ENCODE measurements at places on chromosomes 5 and 9.

DNA sequence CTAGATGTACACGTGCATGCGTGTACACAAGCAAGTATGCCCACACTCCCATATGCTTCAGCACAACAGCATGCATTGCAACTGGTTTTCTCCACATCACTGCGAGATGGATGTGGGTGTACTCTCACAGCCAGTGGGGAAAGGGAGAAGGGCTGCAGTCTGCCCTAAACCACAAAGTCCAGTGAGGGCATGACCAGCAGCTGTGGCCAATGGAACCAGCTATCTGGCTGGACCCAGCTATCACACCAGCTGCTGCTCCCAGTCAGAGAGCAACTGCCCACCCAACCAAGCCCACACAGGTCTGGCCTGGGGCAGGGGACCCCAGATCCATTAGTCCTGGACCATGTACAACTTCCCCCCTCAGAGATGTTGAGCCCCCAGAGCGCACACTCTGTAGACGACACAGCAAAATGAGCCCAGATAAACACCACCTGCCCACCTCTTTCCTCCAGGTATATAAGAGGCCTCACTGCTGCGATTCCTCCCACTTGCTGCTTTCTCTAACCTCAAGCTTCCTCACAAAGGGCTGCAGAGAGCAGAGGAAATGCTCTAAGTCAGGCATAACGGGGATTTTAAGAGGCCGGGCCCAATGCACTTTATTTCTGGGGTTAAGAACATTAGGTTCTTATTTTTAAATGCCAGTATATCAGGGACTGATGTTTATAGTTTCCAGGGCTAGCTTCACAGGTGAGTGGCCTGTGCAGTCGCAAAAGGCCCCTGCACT lies 39.0 kb downstream of the SHB start:
- no peak for DNase-seq

DNA sequence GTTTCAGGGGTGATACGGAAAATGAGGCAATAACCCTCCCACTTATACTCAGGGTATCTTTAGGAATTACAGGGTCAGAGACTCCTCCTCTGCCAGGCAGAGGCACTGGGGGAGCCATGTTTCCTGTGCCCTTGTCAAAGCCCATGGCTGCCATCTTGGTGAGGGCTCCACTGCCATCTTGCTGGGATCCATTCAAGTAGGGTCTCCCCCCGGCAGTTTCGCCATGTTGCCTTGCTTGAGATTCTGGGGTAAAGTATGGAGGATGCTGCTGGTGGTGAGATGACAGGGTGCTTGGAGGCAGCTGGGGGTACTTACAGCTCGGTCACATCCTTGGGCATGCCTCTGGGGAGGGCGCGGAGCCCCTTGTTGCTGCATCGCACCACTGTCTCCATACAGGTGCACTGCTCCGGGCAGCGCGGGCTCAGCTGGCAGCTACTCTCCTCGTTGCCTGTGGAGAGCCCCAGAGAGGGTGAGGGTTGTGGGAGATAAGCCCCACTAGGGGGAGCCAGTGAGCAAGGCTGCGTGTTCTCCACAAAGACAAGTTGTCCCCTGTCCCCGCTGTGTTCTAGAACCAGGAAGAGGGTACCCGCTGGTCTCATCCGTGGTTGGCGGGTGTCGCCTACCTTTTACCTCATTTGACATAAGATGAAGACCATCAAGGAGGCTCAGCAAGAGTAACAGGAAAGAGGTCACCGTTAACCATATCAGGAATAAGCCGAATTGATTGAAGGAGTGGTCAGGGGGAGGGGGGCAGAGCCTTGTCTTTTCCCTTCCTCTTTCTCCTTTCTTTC lies 169.0 kb upstream of the PANK3 start:
- DNase-seq, result no peak

DNA sequence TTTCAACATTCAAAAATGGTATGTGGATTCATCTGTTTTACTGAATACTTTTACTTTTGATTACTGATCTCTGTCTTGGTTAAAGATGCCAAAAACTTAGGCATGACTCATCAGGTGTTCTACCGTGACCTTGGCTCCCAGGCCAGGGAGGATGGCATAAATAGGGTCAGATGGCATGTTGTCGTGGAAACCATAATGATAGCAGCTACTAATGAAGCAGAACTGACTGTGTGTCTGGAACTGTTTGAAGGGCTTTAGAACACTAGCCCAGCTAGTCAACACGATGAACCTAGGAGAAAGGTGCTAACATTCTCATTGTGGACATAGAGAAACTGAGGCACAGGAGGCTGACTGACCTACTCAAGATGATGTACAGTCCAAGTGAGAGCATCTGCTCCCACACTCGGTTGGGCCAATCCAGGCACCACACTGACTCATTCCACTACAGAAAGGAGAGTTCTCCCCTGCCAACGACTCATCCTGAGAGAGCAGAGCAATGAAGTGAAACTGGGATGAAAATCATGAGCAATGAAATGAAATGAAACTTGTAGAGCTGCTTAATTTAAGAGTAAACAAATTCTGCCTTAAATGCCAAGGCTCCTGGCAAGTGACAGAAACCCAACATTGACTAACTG lies 116.0 kb downstream of the TENT4A start:
- no peak for DNase-seq

GRCh38 chr9:136372561-136373299 lies 739 bp downstream of the CARD9 start:
- DNase-seq, result no peak

- DNase-seq, result no peak
Measured at GRCh38 chr5:149627070-149627469, 45.8 kb downstream of the ARHGEF37 start.

DNA sequence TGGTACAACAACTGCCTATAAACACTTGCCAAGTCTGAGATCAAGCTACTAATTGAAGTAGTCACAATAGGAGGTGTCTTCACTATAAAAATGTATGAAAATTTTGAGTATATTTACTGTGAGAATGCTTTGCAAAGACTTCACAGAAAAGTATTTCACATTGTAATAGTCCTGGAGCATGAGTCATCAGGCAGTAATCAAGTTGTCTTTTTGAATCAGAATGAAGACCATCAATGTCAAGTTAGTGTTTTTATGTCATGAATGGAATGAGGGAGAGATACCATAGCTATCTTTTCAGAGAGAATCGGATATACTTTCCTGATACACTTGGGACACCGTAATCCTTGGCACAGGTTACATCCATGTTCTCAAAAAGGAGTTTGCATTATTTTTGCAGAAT lies 466.9 kb upstream of the ARRDC3 start:
- DNase-seq, result no peak

DNA sequence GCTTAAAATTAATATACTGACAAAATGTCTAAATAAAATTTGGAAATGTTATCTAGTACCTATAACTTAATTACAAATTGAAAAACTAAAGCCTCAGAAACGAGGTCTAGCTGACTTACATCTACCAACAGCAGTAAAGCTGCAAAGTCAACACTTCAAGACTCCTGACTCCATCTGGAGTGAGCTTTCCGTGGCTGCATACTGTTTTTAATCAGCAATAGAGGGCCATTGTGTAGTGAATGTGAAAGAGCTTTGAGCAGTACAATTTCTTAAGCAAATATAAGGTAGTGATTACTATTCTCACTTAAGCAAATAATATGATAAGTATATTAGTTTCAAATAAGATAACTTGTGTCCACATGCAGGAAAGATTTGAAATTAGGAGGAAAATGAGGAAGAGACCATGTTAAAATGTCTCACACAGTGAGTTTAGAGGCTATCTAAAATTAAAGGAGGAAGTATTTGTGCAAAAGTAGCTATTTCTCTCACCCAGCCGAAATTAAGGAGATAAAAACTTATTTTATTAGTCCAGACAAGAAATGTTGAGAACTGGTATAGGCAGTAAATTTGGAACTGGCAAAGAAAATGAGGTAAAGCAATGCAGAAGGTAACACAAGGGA lies 6.4 kb downstream of the SPINK6 start:
- no peak for DNase-seq

- DNase-seq, result no peak
Measured at GRCh38 chr5:178674334-178674733, 47.5 kb upstream of the CLK4 start.

GRCh38 chr9:99266255-99267023 lies 44.4 kb downstream of the SEC61B start:
- DNase-seq, result peak; percentile 45

DNA sequence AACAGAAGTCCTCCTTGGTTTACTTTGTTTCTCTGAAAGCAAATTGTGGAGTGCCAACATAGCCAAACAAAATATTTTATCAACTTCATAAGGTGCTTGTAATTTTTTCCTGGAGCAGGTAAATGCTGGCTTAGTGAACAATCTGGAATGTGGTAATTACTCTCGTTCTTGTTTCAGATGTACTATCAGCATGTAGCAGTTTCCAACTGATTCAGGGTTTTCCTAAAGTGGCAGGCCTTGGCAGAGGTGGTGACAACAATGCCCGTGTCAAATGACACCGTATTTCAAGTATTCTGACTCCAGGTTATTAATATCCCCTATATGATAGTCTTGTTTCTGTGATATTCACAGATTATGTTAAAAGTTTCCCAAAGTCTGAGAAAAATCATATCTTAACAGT lies 1.2 kb downstream of the C9orf72 start:
- DNase-seq, result no peak

- no peak for DNase-seq
Measured at GRCh38 chr5:7869474-7870136, 657 bp downstream of the MTRR start.

- DNase-seq, result no peak
Measured at GRCh38 chr5:152869971-152870370, 464.9 kb upstream of the NMUR2 start.

DNA sequence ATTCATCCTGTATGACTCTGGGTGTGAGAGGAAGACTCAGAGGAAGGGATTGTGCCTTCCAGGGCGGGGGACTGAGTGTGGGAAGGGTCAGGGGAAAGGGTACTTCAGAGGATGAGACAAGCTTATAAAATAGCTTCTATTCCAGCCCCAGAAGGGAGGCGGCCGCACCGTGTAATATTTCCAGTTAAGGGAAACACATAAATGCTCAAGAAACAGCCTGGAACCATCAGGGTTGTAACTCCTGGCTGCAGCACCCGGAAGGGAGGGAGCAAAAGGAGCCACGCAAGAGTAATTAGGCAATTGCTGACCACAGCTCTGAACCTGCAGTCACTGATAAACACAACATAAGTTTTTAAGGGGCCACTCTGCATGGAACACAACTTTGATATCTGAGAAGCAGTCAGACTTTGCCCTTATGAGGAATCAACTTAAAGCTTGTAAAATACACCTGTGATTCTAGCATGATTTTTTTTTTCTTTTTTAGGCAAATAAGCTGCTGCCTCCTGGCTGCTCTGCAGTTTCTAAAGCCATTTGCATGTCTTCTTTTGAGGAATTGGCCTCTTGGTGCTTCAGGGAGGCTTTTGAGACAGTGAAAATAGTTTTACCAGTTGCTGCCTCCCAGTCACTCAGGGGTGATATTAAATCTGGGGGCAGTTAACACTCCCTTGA lies 382.7 kb downstream of the ENC1 start:
- no peak for DNase-seq

GRCh38 chr9:92266486-92266885 lies 27.0 kb downstream of the IARS1 start:
- DNase-seq, result no peak

- no peak for DNase-seq
Measured at GRCh38 chr9:132239999-132240840, 78.4 kb downstream of the NTNG2 start.

DNA sequence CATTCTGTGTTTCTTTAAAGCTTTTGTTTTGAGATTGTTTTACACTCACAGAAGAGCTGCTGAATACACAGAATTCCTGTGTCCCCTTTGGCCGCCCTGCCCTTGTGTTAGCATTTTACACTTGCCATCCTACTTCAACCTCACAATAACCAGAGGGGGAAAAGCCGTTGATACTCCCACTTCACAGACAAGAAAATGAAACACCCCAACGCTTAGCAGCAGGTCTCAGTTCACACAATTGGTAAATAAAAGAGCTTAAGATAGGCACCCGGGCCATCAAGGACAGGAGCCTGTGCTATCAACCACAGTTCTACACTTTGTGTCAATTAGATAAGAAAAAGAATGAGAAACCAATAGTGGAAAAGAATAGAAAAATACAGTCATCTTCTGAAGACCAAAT lies 178.0 kb downstream of the SYK start:
- no peak for DNase-seq

- DNase-seq, result no peak
Measured at GRCh38 chr9:110967196-110967595, 71.1 kb downstream of the LPAR1 start.

- no peak for DNase-seq
Measured at GRCh38 chr5:131757830-131758519, 38.8 kb downstream of the FNIP1 start.

DNA sequence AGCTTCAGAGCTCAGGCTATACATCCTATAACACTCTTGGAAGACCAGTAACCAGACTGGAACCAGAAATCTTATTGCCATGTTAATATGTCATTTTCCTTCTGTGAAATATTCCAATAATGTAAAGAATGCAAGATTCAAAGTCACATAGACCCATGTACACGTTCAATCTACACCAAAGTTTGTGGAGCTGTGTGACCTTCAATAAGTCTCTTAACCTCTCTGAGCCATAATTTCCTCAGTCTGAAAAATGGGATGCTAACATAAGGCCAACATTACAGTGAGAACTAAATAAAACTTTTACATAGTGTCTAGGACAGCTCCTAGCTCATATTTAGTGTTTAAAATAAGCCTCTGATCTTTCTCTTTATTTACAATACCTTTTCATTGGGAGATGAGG lies 70.4 kb downstream of the ARRDC3 start:
- DNase-seq, result no peak

GRCh38 chr9:134455934-134456755 lies 129.9 kb downstream of the RXRA start:
- DNase-seq, result peak; percentile 29

DNA sequence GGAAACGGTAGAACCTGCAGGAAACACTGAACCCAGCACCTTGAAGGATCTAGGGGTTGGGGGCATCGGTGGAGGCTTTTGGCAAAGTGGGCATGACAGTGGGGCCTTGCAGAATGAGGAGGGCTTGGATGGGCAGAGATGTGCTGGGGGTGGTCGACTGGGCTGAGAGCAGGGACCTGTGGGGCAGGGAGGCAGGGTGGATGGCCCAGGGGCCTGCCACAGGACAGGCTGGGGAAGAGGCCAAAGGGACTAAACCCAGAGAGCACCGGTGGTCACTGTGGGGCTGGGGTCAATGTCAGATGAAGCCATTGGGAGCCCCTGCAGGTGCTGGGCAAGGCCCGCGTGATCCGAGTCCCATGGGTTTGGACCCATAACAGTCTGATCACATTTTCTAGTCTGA lies 175.3 kb downstream of the DAB2IP start:
- no peak for DNase-seq

GRCh38 chr5:95262933-95263660 lies 21.8 kb downstream of the MCTP1 start:
- DNase-seq, result no peak
